ENCODE measurements at places on chromosomes 4 and X. TPM values are rescaled to one million over a fixed set of nuclear protein-coding genes. Genes with fewer than 3 reads are reported as not detected.

CSAG3 gene
- not detected for total RNA-seq

FAM9B gene
- total RNA-seq = not detected

ESX1 gene
- total RNA-seq = not detected

F11 gene
- total RNA-seq = not detected

CENPVL1 gene
- not detected for total RNA-seq

ITIH6 gene
- total RNA-seq = not detected

L1CAM gene
- 0.23 TPM for total RNA-seq

NUP62CL gene
- 5.7 TPM for total RNA-seq

SPANXB1 gene
- total RNA-seq = not detected

NPY2R gene
- not detected for total RNA-seq

CSAG2 gene
- total RNA-seq = not detected

CSN1S1 gene
- total RNA-seq = not detected

DYNLT3 gene
- 40.0 TPM for total RNA-seq

SMIM10L2A gene
- 5.0 TPM for total RNA-seq

KLHL4 gene
- total RNA-seq = not detected

CTAG1B gene
- total RNA-seq = not detected

DGKK gene
- total RNA-seq = not detected

SAT1 gene
- total RNA-seq = 116 TPM

OPHN1 gene
- not detected for total RNA-seq

INPP4B gene
- total RNA-seq = 19.0 TPM

ZFYVE28 gene
- 11.8 TPM for total RNA-seq

NR3C2 gene
- total RNA-seq = 50.7 TPM

CT45A5 gene
- total RNA-seq = not detected

IL9R gene
- 2.4 TPM for total RNA-seq

HERC5 gene
- total RNA-seq = 12.3 TPM

EFNB1 gene
- 4.3 TPM for total RNA-seq

SLC25A5 gene
- 104 TPM for total RNA-seq

LNX1 gene
- not detected for total RNA-seq

PAPSS1 gene
- total RNA-seq = 17.3 TPM

CLTRN gene
- 0.68 TPM for total RNA-seq

VSIG1 gene
- 39.5 TPM for total RNA-seq

AREG gene
- total RNA-seq = 0.47 TPM

IBSP gene
- not detected for total RNA-seq

NSUN7 gene
- 0.65 TPM for total RNA-seq

NEXMIF gene
- 1.8 TPM for total RNA-seq

APLN gene
- not detected for total RNA-seq

RNF150 gene
- total RNA-seq = not detected

RHOXF2B gene
- total RNA-seq = not detected

PRRG1 gene
- not detected for total RNA-seq

GPRASP2 gene
- total RNA-seq = 6.9 TPM

NR0B1 gene
- not detected for total RNA-seq

ANK2 gene
- total RNA-seq = not detected

MAGEB1 gene
- total RNA-seq = not detected

NIPAL1 gene
- total RNA-seq = 2.5 TPM

GASK1B gene
- 0.49 TPM for total RNA-seq

KIT gene
- total RNA-seq = 0.08 TPM

KIF4A gene
- 0.08 TPM for total RNA-seq

ARHGAP6 gene
- total RNA-seq = 0.22 TPM

MEPE gene
- total RNA-seq = not detected

MYOZ2 gene
- not detected for total RNA-seq

RTL3 gene
- total RNA-seq = not detected

IL21 gene
- not detected for total RNA-seq

MAGED4B gene
- 3.5 TPM for total RNA-seq

KCNIP4 gene
- not detected for total RNA-seq

ZDHHC15 gene
- 0.55 TPM for total RNA-seq

CHM gene
- 20.4 TPM for total RNA-seq

BEND2 gene
- not detected for total RNA-seq

COX18 gene
- 20.2 TPM for total RNA-seq

ERAS gene
- not detected for total RNA-seq
